ENCODE measurements at places on chromosomes 11 and 22. TPM values are rescaled to one million over a fixed set of nuclear protein-coding genes. Genes with fewer than 3 reads are reported as not detected.

Gene CTSW
- not detected for total RNA-seq

Gene APOL5
- not detected for total RNA-seq

Gene SHANK2
- total RNA-seq = 47.1 TPM

Gene MN1
- total RNA-seq = 24.8 TPM

Gene CFAP300
- 4.8 TPM for total RNA-seq

Gene HEPN1
- not detected for total RNA-seq

Gene DCDC1
- 1.2 TPM for total RNA-seq

Gene HARBI1
- 6.7 TPM for total RNA-seq

Gene LINC01488
- total RNA-seq = not detected

Gene POTEH
- not detected for total RNA-seq

Gene OSM
- 0.31 TPM for total RNA-seq

Gene APOBEC3B
- not detected for total RNA-seq

Gene NAALAD2
- total RNA-seq = 5.3 TPM

Gene PYGM
- 1.2 TPM for total RNA-seq

Gene BTG4
- total RNA-seq = not detected

Gene LUZP2
- total RNA-seq = 93.6 TPM

Gene KCTD14
- total RNA-seq = 0.78 TPM

Gene SPDYC
- total RNA-seq = not detected

Gene CBLIF
- not detected for total RNA-seq

Gene SLC22A6
- 8.4 TPM for total RNA-seq

Gene CCDC87
- 0.62 TPM for total RNA-seq

Gene DUSP18
- 22.9 TPM for total RNA-seq

Gene GP1BB
- 21.8 TPM for total RNA-seq

Gene RIBC2
- not detected for total RNA-seq

Gene CCDC73
- not detected for total RNA-seq

Gene KCNJ5
- 1.6 TPM for total RNA-seq

Gene TRIM51
- total RNA-seq = not detected

Gene FGF4
- total RNA-seq = not detected

Gene SCGB1C1
- not detected for total RNA-seq

Gene LMNTD2
- total RNA-seq = 0.16 TPM

Gene OR8D4
- 0.47 TPM for total RNA-seq

Gene BTBD18
- not detected for total RNA-seq

Gene BCO2
- total RNA-seq = 2.8 TPM

Gene CSNK2A3
- 5.5 TPM for total RNA-seq
